ENCODE measurements at places on chromosomes 12 and 14.

- no peak for DNase-seq
Measured at GRCh38 chr12:84738481-84738972, 174.1 kb downstream of the SLC6A15 start.

DNA sequence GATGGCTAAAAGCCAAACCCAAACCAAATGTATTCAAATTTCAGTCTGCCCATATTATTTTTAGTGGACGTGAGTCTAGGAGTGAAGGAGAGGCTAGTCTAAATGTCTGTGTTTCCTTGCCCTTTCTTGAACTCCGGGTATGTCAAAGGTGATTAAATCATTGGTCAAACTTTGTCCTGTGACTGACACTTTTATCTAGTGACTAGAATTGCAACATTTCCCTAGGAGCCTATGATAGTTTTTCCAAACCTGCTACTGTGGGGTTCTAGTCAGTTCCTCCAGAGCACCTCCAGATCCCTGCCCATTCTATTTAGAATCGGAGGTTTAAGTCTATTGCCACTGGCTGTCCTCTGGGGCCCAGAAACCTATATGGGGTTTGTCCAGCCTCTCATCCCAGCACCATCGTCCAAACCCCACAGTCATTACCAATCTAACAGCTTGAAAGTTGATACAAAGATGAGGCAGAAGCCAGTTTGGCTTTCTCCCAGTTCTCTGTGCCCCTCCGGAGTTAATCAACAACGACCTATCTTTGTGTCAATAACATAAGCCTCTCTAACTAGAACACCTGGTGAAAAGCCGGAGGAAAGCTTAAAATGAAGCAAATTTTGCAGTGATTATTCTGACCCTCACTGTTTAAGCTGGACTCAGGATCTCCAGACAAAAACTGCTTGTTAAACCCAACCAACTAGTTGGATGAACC, 306.7 kb downstream of the ZFP36L1 start:
- DNase-seq: no peak

DNA sequence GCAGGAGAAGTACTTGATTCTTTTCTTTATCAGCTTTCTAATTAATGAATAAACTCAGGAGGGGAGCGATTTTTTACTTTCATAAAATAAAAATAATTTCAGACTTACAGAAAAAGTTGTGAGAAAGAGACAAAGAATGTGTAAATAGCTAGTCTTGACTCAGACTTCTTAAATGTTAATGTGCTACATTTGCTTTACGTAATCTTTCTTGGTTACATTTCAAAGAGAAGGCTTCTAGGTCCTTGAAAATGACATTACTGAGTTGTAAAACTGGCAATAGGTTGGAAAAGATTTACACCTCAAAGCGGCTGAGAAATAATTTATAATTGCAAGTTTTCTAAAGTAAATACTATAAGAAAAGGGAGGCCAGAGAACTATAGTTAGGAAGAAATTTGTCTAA, 28.6 kb downstream of the GABARAPL1 start:
- no peak for DNase-seq

DNA sequence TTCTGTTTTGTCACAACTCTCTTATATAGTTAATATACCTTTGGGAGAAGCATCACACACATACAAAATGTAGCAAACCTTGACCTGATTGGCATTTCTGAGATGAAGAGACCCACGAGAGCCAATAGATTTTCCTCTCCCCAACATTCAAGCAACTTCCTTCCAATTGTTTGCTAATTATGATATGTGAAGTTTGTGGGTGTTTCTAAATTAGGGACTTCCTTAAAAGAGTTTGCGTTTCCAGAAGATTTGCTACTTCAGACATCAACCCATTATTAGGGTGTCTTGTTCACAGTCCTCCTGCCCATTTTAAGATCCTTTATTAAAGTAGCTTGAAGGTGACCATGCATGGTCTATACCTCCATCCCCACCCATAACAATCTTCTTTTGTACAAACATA, 9.4 kb downstream of the AICDA start:
- no peak for DNase-seq

- DNase-seq: no peak
Measured at GRCh38 chr12:27255806-27256205, 11.7 kb downstream of the STK38L start.

DNA sequence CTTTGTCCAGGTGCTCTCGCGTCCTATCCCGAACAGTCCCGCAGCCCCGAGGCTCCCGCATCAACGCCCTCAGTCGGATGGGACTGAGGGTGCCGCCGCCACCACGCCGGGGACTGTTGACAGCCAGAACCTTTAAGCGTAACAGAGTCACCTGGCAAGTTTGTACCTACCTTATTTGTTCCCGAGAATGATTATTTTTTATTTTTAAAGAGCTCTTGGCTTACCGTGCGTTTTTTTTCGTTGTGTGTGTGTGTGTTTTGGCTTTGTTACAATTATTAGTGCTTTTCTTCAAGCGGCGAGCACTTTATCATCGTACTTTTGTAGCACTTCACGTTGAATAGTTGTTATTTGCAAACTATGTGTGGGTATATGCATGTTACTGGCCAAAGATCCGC, 463 bp downstream of the COA8 start:
- no peak for DNase-seq

DNA sequence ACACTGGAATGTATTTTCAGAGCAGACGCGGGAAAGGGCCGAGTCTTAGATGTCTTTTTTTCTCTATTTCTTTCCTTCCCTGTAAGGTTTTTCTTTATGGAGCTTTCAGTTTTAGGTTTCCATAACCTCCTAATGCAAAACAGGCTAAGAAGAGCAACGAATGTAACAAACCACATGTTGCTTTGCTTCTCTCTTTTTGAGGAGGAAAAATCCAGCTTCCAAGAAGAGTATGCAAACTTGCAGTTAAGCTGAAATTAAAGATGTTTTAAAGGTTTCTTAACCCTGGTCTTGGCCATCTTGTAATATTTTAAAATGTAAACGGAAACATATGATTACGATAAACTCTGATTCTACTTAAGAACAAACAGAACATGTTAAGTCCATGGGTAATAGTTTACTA, 86.9 kb downstream of the PRICKLE1 start:
- no peak for DNase-seq

- no peak for DNase-seq
Measured at GRCh38 chr14:42950363-42950762, 1343.7 kb downstream of the LRFN5 start.

DNA sequence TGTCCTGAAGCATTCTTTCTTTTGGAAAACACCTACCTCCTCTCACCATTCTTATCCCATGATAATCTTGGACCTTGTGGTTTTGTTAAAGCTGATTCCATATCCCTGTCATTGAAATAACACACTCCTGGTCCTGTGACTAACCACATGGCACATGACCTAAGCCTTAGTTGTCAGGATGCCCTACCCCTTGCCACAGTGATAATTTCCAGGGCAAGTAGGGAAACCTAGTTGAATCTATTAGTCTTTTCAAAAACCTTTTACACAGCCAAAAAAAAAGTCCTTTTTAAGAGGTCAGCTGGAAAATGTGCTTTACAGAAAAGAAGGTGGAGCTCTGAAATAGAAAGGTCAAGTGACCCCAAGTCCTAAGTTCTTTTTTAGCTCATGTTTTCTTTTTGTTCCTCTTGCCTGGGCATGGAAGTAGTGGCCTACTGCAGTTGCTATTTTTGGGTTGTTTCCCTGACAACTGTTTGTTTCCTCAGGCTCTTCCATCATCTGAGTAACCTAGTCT, 608.4 kb downstream of the LRFN5 start:
- DNase-seq: no peak

- no peak for DNase-seq
Measured at GRCh38 chr12:118430516-118430915, 54.2 kb downstream of the SUDS3 start.

DNA sequence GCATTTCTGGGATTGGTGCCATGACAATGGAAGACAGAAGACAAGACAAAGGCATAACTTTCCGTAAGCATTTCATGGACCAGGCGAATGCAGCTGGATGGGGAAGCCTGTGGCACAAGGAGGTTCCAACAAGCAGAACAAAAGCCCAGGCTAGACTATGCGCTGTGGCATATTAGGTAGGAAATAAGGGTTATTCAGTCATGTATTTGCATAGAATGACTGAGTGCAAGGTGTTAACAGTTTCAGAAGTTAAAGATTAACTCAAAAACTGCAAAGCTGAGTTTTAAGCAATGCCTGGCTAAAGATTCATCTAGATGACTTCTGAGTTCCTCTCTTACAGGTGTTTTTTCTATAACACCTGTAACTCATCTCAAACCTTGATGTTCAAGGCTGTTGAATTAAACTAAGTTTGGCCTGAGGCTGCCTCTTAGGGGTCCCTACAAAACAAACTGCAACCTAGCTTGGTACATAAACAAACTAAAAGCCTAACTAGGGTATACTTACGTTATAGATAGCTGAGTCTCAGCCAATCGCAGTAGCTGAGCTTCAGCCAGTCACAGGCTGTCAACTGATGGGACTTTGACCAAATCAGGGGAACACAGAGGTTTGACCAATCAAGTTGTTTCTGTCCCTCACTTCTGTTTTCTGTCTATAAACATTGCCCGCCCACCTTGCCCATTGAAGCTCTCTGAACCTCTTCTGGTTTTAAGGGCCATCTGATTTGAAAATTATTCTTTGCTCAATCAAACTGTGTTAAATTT, 52.2 kb upstream of the PLBD1 start:
- no peak for DNase-seq

DNA sequence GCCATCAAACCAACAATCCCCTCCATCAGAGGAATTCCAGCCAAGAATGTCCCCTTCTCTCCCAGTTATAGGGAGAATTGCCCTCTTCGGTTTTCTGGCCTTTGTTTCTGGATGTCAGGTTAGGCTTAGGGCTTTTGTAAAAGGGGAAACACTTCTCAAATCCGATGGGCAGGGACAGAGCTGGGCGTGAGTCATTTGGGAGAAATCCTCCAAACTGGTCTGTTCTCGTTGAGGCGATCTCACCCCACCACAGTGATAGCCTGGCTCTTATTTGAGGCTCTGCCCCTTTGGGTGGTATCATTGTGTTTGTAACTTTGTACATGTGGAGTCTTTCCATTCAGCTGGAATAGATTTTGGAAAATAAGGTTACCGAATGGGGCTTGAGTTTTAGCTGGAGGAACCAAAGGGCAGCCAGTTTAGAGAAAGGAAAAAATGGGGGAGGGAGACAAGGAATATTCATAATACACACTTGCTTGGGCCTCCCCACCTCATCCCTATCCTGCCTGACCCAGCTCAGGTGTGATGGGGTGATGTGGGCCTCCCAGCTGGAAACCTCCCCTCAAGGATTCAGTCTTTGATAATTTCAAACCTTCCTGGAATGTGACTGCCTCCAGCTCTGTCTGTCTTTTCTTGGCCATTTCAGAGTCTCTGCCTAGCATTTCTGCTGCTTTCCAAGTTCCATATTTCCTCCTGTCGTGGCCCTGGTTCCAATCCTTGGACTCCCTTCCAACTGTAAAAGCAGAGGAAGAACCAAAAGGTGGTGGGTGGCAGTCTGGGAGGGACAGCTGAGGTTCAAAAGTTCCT, 7.5 kb downstream of the HOXC4 start:
- no peak for DNase-seq

GRCh38 chr12:10094646-10095395, 4.0 kb downstream of the CLEC1A start:
- no peak for DNase-seq

GRCh38 chr14:25055992-25056687, 6.2 kb upstream of the STXBP6 start:
- no peak for DNase-seq

DNA sequence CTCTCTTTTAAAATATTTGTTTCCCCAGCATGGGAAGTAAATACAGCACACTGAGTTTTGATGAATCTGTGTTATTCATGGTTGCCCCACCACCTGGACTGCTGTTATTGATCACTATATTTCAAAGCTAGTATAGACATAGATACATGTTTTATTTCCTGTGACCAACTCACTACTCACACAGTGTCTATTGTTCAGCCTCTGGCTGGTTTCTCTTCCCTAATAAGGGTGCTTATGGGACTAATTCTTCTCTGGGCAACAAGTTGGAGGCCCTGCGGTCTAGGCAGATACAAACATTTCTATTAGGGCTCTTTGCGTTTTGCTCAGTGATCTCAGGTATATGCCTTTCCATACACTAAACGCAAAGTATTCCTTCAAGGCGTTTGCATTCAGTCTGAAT, 1191.0 kb upstream of the TMEM132C start:
- DNase-seq: no peak

DNA sequence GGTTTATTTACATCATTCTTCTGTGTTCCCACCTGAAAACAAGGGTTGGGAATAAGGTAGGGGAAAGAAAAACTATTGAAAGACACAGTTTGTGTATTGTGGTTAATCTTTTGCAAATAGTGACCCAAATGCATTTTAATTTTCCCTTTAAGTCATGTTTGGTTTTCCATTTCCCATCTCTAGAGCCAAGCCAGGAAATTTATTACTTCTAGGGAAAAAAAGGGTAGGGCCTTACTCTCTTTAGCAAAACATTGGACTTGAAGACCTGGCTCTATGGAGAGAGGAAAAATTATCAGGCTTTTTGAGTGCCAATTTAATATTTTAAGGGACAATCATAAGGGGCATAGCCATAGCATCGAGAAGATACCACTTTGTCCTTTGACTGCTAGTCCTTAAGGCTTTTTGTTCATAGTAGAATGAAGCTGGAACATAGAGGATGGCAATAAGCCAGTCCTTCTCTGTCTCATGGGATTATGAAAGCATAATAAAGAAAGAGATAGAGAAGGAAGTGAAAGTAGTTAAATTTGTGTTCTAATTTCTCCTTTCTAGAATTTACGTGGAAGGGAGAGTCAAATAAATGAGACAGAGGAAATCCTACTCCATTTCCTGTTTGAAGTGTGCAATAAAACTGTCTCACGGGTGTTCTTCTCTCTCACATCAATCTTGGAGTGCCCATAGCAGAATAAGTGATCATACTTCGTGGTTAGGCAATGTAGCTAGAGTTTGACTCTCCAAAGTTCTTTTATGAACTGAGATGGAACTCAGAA, 50.9 kb upstream of the PPFIA2 start:
- DNase-seq: no peak

DNA sequence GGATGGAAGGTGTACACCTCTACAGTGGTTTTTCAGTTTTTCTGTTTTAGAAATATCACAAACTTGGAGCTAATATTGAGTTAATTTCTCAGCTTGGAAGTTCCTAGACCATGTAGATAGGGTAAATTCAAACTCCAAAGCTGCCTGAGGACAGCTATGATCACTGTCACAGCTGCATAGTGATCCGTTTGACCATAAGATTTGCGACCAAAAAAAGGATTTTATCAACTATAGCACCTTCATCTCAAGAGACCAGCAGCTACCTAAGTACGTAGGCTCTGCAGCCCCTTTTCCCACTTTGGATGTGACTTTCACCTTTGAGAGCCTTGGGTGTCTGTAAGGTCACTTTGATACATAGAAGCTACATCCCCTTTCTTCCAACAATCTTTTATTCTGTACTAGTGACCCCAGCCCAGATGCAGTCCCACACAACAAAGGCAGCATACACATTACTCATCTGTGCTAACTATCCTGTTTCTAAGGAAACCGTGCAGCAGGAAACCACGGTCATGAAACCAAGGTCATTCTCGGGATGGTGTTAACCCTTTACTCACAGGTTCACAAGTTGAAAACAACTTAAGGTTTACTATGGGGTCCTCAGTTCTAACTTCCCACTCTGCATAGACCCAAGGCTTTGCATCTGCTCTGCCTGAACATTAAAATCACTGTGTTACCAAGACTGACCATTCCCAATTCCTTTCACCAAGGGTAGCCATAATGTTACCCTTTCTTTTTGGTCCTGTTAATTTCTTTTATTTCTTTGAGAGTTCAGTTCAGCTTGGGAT, 75.4 kb downstream of the IFT81 start:
- no peak for DNase-seq
